ENCODE measurements at places on chromosomes 4 and X. TPM values are rescaled to one million over a fixed set of nuclear protein-coding genes. Genes with fewer than 3 reads are reported as not detected.

DNA sequence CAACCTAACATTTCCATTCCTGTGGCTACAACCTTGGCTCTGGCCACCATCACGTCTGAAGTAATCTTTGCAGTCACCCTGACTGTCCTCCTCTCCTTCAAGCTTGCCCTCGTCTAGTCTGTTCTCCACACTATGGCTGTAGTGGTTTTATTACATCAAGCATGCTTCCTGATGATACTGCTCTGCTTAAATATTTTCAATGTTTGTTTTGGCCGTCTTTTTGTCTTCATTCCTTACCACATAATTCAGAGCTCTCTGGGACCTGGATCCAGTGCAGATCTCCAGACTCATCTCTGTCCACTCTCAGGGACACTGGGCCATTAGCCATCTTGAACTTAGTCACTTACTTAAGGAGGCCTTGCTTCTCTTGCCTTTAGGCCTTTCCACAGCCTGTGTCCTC, 27.7 kb upstream of the FREM3 start:
- DNase-seq = no peak

DNA sequence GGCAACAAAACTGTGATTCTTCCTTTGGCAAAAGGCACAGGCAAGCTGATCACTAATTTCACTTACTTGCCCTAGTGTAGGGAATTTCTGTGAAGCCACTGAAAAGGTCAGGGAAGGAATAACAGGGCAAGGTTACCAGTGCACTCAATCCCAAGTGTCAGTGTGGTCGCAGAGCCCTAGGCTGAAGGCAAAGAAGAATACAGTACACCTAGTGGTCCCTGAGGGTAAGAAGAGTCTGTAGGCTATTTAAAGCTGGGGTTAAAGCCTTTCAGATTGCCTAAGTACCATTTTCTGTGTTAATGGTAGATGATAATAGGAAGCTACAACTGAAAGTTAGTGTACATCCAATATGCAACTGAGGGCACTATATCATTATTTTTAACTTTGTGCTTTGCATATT, 173.6 kb upstream of the NRK start:
- DNase-seq = no peak

- no peak for DNase-seq
Observed at GRCh38 chr4:183801457-183802165, 103.5 kb upstream of the STOX2 start.

DNA sequence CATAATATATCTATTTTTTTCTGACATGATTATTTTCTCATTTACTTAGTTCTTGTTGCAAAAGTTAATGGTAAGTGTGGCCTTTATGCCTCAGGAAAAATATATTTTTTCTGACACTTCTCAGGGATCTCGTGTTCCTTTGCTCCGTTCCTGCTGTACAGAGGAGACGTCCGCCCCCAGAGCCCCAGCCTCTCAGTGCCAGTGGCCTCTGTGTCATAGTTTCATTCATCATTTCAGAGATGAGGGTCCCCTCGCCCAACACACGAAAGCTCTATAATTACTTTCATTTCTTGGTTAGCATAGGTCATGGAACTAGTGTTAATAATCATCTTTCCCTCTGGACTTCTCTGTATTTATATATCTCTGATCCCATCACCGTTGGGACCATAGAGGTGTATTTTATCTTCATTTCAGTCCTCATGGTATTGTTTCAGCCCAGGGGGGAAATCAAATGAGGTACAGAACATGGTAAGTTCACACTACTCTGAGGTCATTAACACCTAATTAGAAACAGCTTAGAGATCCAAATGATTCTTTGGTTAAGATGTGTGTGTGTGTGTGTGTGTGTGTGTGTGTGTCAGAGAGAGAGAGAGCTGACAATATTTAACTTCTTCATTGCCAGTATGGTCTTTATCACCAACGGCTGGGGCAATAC, 631.1 kb upstream of the TENM3 start:
- no peak for DNase-seq

- DNase-seq = no peak
Observed at GRCh38 chr4:169070071-169070894, 60.2 kb upstream of the CBR4 start.

GRCh38 chrX:96689991-96690390, 5.3 kb downstream of the DIAPH2 start:
- DNase-seq = no peak

DNA sequence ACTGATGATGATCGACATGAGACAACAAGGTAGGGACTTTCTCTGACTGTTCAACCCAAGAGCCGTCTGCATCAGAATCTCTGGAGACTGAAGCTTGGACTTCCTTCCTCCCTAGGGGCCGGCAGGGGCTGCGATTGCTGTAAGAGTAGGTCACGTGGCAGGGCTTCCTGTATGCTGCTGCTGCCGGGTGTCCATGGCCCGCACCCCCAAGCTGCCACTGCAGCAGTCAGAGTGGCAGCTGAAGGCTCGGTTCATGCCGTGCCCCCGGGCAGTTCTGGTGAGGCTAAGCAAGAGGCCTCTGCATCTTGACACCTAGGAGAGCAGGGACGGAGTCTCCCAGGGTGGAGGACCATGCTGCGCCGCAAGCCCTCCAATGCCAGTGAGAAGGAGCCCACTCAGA, at the start of gene SASH3:
Gene SASH3, plus strand, starts transcription at position 203 of the 400 bp plus-strand sequence. Its CDS starts 149 bp downstream, at position 352.
- peak; percentile 37 for DNase-seq

DNA sequence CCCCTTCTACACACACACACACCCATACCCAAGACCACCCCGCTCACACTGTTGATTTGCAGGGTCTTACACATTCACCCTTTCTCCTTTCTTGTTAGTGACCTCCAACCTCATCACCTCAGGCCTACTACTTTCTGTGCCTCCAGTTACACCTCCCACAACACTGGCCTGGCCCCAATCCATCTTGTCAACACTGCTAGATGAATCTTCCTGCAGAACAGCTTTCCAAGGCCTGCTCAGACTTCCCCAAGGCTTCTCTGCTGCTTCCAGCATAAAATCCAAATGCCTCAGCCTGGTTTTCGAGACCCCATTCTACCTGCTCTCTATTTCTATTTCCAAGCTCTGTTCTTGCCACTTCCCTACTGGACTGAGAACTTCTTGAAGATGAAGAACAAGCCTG, 79.9 kb downstream of the NHSL2 start:
- no peak for DNase-seq

GRCh38 chr4:81808011-81808672, 336.4 kb upstream of the RASGEF1B start:
- DNase-seq = no peak

- no peak for DNase-seq
Observed at GRCh38 chr4:181158971-181159370, 1084.2 kb upstream of the TENM3 start.

GRCh38 chr4:2286904-2287593, 25.1 kb upstream of the MXD4 start:
- no peak for DNase-seq

DNA sequence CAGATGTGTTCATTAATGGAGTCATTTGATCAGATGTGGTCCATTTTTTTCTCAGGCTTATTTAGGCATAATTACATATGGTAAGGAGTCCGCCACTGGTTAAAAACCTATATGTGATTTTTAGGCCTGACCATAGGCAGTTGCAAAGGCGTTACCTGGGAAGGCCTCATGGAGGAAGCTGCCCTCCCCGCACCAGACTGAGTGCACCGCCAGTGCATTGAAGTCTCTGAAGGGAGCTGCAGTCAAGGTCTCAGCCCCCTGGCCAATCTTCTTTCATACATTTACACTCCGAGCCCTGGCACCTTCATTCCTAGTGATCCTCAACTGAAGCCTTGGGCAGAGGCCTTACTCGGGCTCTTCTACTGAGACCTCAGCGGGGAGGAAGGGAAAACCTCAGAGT, 898.2 kb upstream of the AGA start:
- no peak for DNase-seq

- DNase-seq = no peak
Observed at GRCh38 chrX:70656304-70656703, 211.7 kb downstream of the DLG3 start.

The RAB33B gene
- 5.0 TPM for polyA plus RNA-seq

The ARSJ gene
- 0.80 TPM for polyA plus RNA-seq

The PDGFRA gene
- polyA plus RNA-seq = 3.5 TPM

The AGA gene
- 16.7 TPM for polyA plus RNA-seq

The TCEAL3 gene
- 18.9 TPM for polyA plus RNA-seq

The EMCN gene
- 2.2 TPM for polyA plus RNA-seq

Measured in pancreas (tissue), 10 donors.